ENCODE measurements at places on chromosomes 3 and 15.

GRCh38 chr15:63322541-63322940 is 45.1 kb downstream of the APH1B start:
- no peak for DNase-seq

DNA sequence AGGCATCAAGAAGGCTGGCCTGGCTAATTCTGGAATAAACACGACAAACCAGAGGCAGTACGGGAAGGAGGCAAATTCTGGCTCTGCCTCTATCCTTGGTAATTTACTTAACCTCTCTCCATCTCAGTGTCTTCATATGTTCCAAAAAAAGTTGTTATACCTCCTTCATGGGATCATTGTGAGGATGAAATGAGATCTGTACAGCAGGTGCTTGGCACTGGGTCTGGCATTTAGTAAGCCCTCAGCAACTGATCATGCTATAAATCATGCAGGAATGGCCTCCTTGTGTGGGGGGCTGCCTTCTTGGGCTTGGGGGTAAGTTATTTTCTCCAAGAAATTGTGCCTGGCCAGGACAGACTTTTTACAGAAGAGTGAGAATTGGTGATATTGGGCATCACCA is 38.3 kb upstream of the TRA2B start:
- DNase-seq = no peak

- no peak for DNase-seq
Observed at GRCh38 chr15:88905576-88905975, 7.6 kb downstream of the MFGE8 start.

- DNase-seq = no peak
Observed at GRCh38 chr15:58406811-58407210, 25.0 kb upstream of the LIPC start.

DNA sequence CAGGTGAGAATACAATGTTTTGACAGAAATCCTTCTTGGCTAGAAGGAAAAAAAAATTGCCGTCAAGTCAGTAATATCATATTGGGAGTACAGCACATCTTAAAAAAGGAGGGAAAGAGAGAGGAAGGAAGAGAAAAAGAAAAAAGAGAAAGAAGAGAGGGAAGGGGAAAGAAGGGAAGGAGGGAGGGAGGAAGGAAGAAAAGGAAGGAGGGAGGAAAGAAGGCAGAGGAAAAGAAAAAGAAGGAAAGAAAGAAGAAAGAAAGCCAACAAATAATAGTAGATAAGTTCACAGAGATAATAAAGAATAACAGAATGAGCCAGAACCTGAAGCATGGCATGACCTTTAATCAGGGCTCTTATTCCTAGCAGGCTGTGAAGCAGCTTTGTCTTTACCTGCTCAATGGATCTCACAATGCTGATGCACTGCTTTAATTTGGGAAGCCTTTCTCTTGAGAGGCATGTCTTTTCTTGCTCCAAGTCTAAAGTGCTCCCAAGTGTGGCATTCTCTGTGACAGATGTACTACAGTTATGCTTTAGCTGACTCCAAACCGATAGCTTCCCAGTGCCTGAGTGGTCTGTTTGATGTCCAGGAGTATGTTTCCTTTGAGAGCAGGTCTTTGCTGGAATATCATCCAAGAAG is 114.9 kb downstream of the IQCH start:
- DNase-seq = no peak

- DNase-seq = no peak
Observed at GRCh38 chr3:125316246-125316645, 58.9 kb downstream of the ZNF148 start.
